Activated CD4-positive, alpha-beta memory T cell treated with anti-CD3 and anti-CD28 coated beads for 36 hours (primary cell): ENCODE measurements at places on chromosomes 2 and 18.

GRCh38 chr2:212646698-212647366, 108.2 kb upstream of the ERBB4 start:
- DNase-seq = no peak

GRCh38 chr2:200477667-200478131, 32.2 kb downstream of the KCTD18 start:
- DNase-seq = no peak

- DNase-seq = no peak
Observed at GRCh38 chr2:230885463-230886130, 20.9 kb downstream of the ITM2C start.

- no peak for DNase-seq
Observed at GRCh38 chr2:219439506-219439905, 4.9 kb downstream of the SPEG start.

DNA sequence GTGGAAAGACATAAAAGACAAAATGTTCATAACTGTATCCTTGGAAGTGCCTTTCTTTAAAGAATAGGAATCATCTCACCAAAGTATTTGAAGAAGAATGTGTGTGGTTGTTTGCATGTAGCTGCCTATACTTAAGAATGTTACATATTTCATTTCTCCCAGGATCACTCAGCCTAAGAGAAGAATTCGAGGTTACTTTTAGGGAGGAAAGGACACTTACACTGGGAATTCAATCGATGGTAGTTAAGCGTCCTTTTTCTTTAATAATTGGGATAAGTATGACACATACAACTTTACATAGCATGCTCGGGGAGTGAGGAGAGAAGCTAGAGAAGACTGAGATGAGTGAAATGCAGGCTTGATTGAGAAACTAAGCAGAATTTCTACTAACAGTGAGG, 22.0 kb upstream of the CYP1B1 start:
- no peak for DNase-seq

DNA sequence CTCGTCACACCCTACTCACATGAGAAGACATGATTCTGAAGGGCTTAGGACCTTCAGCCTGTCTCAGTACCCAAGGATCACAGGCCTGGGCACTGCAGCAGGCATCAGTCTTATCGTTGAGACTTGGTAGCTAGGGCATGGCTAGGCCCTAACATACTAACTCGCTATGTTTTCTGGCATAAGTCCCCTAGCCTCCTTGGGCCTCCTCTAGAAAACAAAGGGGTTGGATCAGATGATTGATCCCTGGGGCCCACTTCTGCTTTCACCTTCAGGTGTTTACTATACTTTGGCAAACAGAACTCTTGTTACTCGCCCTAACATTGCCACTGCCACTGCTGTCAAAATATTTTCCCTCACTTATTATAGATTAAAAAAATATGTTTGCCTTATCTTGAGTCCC, 44.2 kb downstream of the VSNL1 start:
- DNase-seq = no peak

GRCh38 chr18:11864471-11864870, 13.3 kb downstream of the CHMP1B start:
- DNase-seq = no peak

GRCh38 chr2:211408483-211408891, 852.1 kb downstream of the CPS1 start:
- no peak for DNase-seq

DNA sequence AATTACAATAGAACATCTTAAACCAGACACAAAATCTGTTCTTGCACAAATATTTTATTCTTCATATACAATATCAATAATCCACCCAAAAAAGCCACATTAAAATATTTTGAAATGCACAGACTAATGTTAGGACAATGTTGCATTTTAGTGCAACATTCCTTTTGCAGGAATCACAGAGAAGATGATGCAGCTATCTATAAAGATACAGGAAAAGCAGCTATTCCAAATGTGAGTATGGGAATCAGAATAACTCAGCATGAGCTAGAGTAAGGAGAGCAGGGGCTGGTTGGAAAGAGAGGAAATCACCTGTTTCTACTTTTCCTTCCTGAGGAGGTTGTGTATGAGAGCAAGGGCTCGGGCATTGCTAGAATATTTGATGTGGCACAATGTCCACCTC, 4.8 kb downstream of the C2orf66 start:
- no peak for DNase-seq
